ENCODE measurements at places on chromosomes 7 and 10.

DNA sequence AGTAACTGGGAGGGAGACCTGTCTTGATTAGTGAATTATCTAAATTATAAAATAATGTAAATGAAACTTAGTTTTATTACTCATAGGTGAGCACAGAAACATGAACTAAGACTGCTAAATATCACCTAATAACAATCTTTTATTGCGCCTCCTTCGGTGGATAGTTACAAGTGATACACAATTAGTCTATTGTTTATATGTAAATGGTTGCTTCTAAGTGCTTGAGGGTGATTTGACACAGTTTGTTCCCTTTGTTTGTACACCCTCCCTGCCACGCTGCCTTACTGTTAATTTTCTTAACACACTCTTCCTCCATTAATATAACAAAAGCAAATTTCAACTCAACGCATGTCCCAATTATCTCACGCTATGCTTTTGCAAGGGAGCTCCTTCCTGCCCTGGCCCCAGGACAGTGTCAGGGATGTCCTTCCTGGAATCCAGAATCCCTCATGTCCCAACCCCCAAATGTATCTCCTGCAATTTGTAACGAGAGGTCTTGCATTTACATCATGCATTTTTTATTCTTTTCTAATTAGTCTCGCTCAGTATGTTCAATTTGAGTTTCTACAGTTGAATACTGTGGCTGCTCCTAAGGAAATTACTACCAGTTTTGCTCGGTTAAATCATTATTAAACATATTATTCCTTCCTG is 4.2 kb downstream of the NPSR1 start:
- DNase-seq: no peak

DNA sequence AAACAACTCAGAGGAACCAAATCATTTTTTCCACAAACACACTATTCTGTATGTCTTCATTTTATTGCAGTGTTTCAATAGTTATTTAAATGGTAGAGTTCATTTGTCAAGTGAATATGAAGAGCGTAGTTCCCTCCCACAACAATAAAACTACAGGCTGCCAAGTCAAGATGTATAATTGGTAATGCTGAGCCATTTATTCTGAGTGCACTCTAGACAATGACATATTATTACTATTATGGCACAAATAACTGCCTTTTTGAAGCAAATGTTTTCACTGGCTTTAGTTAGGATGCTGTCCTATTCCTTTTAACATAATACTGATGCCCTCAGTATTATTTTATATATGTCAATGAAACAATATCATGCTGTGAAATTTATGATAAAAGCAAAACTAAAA is 102.7 kb upstream of the PCDH15 start:
- DNase-seq: no peak

DNA sequence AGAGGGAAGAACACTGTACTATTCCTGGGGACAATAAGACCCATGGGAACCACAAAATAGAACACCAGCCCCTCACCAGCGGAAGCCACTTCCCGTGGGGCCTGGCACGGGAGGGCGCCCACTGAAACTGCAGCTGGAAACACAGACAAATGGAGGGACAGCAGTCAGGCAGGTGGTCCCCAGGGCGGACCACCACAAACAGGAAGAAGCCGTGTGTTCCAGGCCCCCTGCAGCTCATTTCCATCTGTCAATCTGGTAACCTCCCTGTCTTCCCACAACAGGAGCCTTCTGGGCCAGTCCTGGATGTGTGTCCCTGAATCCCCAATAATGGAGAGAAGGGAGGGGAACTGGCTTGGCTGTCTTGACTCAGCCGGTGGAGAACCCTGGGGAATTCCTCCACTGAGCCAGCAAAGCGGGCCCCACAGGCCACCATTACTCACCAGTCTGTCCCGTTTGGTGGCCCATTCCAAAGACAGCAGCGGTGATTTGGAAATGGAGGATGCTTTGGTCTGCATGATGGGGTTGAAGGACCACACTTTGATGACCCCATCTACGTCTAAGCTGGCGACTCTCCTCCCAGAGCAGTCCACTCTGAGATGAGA is 16.7 kb downstream of the WDR91 start:
- DNase-seq: no peak

GRCh38 chr7:26419198-26419597 is 127.5 kb downstream of the SNX10 start:
- no peak for DNase-seq

GRCh38 chr7:43072530-43072929 is 39.9 kb upstream of the HECW1 start:
- no peak for DNase-seq

- no peak for DNase-seq
Observed at GRCh38 chr7:33910756-33911155, 5.4 kb downstream of the BMPER start.

GRCh38 chr7:51068401-51068800 is 248.2 kb downstream of the COBL start:
- no peak for DNase-seq

DNA sequence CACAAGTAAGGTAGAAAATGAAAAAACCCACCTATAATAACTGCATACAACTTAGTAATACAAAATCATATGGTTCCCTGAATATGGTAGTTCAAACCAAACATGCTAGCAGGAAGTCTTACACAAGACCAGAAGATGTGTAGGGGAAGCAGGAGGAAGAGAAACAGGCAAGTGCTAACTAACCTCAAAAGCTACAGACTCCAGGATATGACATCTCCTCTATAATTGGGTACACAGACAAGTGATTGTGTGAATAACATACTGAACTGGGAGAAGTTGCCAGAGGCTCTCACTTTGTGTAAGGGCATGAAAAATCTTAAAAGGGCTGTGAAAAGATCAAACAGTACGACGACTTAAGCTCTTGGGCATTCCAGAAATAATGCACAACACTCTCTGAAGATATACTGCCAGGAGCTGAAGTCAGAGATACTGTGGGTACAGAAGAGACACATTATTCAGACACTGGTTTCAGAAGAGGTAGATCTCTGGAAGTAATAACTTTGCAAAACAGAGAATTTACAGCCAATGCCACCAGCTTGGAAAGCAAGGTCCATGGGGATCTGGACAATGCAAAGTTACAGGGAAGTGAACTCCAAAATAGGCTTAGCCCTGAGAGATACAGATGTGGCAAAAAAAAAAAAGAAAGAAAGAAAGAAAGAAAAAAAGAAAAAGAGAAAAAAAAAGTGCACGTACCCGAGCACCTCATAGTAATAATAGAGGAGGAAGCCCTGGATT is 767.2 kb downstream of the TNS3 start:
- DNase-seq: no peak

GRCh38 chr7:30069096-30069867 is 41.1 kb downstream of the PLEKHA8 start:
- no peak for DNase-seq

DNA sequence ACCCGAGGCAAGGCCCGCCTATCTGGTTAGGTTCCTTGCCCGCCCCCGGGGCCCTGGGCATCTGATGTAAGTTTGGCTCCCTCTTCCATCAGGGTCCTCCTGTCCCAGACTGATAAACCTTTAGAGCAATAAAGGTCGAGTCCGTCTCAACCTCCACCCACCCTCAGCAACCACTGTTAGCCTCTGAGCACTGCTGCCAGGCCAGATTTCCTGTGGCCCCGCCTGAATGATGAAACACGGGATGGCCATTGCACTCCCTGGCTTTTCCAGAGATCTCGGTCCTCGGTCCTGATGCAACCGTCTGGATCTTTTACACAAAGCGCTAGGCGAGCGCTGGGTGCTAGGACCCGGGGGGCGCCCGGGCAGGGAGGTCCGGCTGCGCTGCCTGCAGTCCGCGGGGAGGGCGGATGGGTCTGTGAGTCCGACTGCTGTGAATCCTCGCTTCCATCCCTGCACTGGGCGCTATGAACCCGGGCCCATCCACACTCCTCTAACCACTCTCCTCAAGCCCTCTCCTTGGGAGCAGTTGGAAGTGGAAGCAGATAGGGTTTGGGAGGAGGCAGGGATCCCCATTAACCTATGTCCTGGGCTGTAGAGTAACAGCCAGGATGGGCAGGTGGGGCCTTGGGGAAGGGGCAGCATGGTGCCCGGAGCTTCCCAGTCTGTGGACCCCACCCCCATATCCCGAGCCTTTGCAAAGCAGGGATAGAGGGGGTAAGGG is 875 bp upstream of the DDIT4 start:
- peak; percentile 77 for DNase-seq

DNA sequence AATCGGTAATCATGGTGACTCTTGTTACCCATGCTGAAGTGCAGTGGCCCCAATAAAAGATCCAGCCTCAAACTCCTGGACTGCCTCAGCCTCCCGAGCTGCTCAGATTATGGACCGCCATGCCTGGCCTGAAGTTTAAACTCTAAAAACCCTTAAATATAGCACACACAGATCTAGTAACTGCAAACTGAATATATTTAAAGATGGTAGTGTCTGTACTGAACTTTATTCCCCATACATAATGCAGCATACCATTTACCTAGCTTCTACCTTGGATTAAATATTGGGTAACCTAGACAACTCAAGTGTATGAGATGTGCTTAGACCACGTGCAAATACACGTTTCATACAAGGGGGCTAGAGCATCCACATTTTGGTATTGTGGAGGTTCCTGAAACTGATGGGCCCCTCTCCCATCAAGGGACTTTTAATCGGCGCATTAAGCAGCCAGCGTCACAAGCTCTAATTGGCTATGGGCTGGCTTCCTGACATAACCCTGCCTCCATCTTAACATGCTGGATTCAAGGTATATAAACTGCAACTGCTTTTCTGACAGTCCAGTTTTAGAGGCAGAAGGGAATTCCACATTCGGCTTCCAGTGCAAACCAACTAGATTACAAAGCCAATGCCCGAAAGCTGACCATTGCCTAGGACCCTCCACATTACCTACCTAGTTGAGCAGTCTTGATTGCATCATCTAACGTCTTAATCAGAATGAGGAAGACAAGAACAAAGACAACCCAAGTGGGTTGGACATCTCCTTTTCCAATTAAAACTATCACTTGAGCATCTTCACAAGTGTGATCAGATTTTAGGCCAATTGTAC is 13.0 kb downstream of the HNRNPA2B1 start:
- no peak for DNase-seq

GRCh38 chr10:121516093-121516865 is 82.0 kb downstream of the FGFR2 start:
- DNase-seq: no peak

DNA sequence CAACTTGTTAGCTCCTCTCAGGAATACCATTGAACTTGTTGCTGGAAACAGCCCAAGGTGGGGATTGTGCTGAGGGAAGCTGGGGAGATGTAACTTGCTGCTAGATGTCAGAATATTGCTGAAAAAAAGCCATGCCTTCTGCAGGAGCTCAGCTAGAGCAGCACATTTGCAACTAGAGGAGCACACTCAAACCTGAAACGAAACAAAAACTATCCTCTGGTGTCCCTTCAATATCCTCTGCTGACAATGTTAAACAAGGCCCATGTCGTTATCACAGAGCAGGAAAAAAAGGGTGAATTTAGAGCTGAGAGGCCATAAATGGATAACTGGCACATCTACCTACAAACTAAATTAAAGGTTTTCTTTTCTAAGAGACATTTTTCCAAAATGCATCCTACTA is 53.7 kb upstream of the MACC1 start:
- no peak for DNase-seq

DNA sequence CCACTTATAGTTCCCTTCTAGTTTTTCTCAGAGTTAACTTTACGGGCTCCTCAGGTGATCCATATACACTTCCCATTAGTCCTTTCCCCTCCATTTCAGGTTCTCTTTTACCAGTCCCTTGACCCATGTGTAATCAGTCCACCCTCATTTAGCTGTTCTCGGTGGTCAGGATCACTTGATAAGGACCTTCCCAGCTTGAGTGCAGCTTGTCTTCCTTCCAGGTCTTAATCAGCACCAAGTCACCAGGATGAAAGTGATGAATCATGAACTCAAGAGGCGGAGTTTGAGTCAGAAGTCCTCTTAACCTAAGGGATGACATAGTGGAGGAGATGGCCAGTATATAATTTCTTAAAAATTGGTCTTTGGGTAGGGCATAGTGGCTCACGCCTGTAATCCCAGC is 63.1 kb upstream of the CNTNAP2 start:
- DNase-seq: no peak

GRCh38 chr10:61992671-61993668 is 91.5 kb downstream of the ARID5B start:
- no peak for DNase-seq

GRCh38 chr7:68691261-68692216 is 906.7 kb upstream of the AUTS2 start:
- no peak for DNase-seq

DNA sequence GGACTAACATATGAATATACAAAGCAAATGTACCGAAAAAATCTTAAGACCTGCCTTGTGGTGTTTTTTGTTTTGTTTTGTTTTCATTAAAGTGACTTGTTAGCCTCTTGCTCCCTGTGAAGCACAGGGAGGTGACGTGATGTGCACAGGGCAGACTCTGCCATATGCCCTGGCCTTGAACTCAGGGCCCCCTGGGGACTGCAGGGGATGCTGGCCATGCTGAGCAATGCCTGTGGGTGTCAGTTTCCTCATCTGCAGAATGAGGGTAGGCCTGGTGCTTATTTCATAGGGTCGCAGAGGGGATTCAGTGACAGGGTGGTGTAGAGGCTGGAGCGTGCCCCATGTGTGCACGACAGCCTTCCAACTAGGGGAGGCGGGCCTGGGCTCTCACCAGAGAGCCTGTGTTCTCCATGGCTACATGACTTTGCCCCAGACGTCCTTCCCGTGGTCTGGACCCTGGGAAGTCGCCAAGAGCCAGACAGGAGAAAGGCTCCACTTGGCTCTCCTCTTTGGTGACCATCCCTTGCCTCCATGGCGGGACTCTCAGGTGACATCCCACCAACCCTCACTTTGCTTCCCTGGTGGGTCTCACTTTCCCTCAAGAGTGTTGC is 14.5 kb downstream of the EGFR start:
- DNase-seq: no peak

DNA sequence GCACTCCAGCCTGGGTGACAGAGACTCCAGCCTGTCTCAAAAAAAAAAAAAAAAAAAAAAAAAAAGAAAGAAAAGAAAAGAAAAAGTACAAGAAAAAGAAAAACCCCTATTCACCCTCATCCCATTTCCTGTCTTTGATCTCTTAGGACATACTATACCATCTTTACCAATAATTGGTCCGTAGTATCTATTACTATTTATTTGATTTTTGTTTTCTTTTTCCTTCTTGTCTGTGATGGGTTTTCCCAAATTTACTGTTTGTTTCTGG is 41.6 kb downstream of the PDIA4 start:
- DNase-seq: no peak

GRCh38 chr7:30074422-30075030 is 46.3 kb downstream of the PLEKHA8 start:
- DNase-seq: peak; percentile 32

GRCh38 chr10:128896963-128897362 is 570.1 kb upstream of the MGMT start:
- no peak for DNase-seq

- no peak for DNase-seq
Observed at GRCh38 chr10:8159341-8160165, 105.1 kb downstream of the GATA3 start.

DNA sequence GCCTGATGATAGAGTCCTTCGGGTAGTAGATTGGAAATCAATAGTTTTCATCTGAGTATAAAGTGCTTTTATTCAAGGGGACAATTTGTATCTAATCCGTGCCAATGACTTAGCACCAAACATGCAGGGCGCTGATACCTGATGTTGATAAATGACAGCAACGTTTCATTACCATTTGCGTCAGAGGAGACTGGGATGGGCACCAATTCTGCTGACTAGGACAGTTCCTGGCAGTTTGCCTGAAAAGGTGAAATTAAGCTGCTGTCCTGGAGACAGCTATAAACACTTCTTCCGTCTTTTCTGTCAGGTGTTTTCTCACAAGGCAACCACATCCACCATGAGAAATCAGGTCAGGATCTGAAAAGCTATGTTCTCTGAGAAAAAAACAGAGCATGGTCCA is 1136.4 kb downstream of the TYW1 start:
- DNase-seq: no peak

GRCh38 chr10:78543749-78544362 is 510.2 kb downstream of the RPS24 start:
- DNase-seq: no peak
